Muscle of leg (tissue), 16 donors: ENCODE measurements at places on chromosomes 11 and 22. TPM values are rescaled to one million over a fixed set of nuclear protein-coding genes. Genes with fewer than 3 reads are reported as not detected.

The POTEH gene
- not detected for total RNA-seq

The SAA1 gene
- not detected for total RNA-seq

The SGSM1 gene
- total RNA-seq = 0.13 TPM

The NR1H3 gene
- total RNA-seq = 18.8 TPM

The FJX1 gene
- total RNA-seq = 6.5 TPM

The OR8G5 gene
- total RNA-seq = not detected

The CELF1 gene
- 58.0 TPM for total RNA-seq

The OR8G1 gene
- total RNA-seq = 0.09 TPM

The PLEKHB1 gene
- 1.0 TPM for total RNA-seq

The MUC5AC gene
- not detected for total RNA-seq

The SPON1 gene
- total RNA-seq = 23.3 TPM

The LYVE1 gene
- total RNA-seq = 52.2 TPM

The UEVLD gene
- total RNA-seq = 14.8 TPM

The MUC2 gene
- not detected for total RNA-seq

The MS4A3 gene
- 0.49 TPM for total RNA-seq

The BEST1 gene
- total RNA-seq = 1.6 TPM

The SLCO2B1 gene
- 8.2 TPM for total RNA-seq

The SLC22A9 gene
- not detected for total RNA-seq

The SLC35F2 gene
- 5.5 TPM for total RNA-seq

The BDNF gene
- 1.2 TPM for total RNA-seq

The ZNF70 gene
- 5.2 TPM for total RNA-seq

The CCDC81 gene
- total RNA-seq = 1.1 TPM

The LTO1 gene
- 12.2 TPM for total RNA-seq

The NTM gene
- 8.5 TPM for total RNA-seq

The MPPED2 gene
- 7.7 TPM for total RNA-seq

The ELFN2 gene
- total RNA-seq = 0.35 TPM

The RTN4R gene
- total RNA-seq = 7.3 TPM

The MOGAT2 gene
- not detected for total RNA-seq

The CD3E gene
- total RNA-seq = 0.13 TPM

The RBMXL2 gene
- total RNA-seq = 0.04 TPM

The OR52I1 gene
- total RNA-seq = not detected

The CRYBA4 gene
- not detected for total RNA-seq

The KRTAP5-1 gene
- total RNA-seq = not detected

The NXF1 gene
- total RNA-seq = 24.3 TPM

The MFNG gene
- total RNA-seq = 5.2 TPM

The HBB gene
- 755 TPM for total RNA-seq

The GLB1L2 gene
- total RNA-seq = 0.31 TPM

The AGBL2 gene
- total RNA-seq = 0.44 TPM

The ESAM gene
- total RNA-seq = 18.0 TPM
